Left ventricle myocardium inferior (tissue), 1 donor: ENCODE measurements at places on chromosomes 7 and 10. TPM values are rescaled to one million over a fixed set of nuclear protein-coding genes. Genes with fewer than 3 reads are reported as not detected.

DNA sequence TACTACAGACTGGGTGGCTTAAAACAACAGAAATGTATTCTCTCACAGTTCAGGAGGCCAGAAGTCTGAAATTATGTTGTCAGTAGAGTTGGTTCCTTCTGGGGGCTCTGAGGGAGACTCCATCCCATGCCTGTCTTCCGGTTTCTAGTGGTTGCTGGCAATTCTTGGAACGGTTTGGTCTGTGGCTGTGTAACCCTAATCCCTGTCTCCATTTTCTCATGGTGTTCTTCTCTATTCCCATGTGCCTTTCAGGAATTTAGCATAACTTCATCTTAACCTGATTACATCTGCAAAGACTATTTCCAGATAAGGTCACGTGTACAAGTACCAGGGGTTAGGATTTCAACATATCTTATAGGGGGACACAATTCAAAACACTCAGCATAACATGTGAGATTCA lies 73.2 kb downstream of the FAM241B start:
- no peak for DNase-seq

GRCh38 chr7:70033226-70033625 lies 435.0 kb downstream of the AUTS2 start:
- no peak for DNase-seq

Gene DENND11
- total RNA-seq = 8.5 TPM

- DNase-seq = no peak
Measured at GRCh38 chr7:7235347-7235746, 53.0 kb downstream of the C1GALT1 start.

Gene GBX1
- total RNA-seq = 1.9 TPM

Gene LEP
- 0.14 TPM for total RNA-seq

- DNase-seq = no peak
Measured at GRCh38 chr10:35327790-35328403, 8.4 kb upstream of the CCNY start.

Gene ZNF804B
- not detected for total RNA-seq

DNA sequence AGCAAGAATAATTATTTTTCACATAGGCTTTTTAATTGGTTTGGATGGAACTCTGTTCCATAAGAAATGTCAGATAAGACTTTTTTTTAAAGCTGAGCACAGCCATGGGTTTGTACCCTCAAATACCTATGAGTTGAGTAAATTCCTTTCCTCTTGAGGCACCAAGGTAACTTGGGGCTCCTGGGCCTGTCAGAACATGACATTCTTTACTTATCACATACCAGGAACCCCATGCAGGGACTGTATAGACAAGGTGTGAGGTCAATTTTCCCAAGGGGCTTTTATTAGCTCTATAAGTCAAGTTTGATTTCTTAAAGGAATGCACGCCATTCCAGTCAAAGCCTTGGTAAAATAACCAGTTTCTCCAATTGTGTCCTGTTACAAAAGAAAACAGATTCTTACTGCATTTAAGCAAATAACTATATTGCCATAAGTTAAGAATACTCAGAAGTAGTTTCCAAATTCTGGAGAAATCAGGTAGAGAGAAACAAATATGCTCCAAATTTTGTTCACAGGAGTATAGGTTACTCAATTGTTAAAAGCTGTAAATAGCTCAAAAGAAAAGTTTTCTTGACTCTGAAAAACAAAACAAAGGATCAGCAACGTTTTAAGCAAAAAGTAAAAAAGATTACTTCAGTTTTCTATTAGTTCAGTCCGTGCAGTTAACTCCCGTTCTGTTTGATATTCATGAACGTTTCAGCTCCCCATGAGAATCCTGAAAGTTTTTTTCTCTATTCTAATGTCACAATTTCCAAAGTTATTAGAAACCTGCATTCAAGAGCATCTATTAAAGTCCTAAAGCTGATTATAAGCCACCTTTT lies 167.5 kb upstream of the NAMPT start:
- no peak for DNase-seq

Gene AS3MT
- total RNA-seq = 17.2 TPM

Gene DOCK1
- total RNA-seq = 16.8 TPM

Gene SLC26A3
- 0.33 TPM for total RNA-seq

DNA sequence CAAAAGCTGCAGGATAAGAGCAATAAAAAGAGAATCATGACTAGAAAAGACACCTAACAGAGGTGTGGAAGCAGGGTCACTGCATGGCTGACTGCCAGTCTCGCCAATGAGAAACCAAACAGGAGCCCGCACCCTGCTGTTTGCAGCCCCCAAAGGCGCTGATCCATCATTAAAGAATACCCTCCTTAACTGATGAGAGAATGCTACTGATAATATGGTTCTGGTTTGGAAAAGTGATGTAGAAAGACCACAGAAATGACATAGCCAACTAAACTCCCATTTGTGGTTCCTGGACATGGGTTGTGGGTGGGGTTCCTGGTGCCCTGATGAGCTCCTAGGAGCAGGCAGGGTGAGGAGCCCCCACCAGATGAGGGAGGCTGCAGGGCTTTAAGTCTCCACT lies 207.4 kb downstream of the TNS3 start:
- DNase-seq = no peak

Gene SPRN
- not detected for total RNA-seq

DNA sequence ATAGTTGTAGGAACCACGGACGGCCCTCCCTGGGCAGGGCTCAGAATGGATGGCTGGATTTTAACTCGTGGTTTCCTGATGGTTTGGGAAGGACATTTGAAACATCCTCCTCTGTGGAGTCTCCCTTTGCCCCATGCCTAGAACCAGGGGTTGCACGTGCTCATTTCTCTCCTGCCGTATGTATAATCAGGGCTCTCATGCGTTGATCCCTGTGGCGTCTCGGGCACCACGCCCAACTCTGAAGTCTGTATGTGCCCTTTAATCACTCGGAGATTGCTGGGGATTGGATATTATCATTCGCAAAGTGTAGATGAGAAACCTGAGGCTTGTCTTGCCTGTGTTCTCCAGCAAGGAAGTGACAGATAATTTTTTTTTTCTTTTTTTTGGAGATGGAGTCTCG lies 257.1 kb downstream of the CAMK1D start:
- no peak for DNase-seq

DNA sequence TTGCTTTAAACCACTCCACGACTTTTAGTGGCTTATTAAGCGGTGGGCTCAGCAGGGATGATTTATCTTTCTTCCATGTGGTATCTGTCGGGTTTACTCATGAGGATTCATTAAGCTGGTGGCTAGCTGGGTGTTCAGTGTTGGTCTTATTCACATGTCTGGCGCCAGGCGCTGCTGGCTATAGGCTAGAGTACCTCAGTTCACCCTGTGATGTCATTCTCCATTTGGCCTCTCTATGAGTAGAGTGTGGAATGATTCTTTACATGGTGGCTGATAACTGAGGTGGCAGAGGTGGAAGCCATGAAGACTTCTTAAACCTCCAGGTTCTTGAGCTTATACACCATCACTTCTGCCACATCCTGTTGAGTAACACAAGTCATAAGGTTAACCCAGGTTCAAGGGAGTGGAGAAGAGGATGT lies 115.4 kb downstream of the MLLT10 start:
- DNase-seq = no peak

DNA sequence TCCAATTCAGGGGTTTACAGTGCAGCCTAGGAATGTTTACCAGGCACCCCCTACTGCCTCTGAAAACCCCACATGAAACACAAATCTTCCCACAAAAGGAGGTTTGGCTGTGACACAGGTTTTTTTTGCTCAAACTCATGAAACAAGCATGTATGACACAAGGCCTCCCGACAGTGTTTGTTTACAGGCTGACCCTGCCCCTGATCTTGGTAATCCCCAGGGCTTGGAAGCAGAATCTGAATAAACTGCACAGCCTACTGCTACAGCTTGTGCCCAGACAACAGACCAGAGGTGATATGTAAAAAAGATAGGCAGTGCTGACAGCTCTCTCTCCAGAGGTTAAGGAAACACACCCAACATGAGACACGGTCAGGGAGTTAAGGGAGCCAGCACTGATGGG lies 184.2 kb downstream of the KMT2E start:
- no peak for DNase-seq

Gene SLC12A9
- 10.9 TPM for total RNA-seq

DNA sequence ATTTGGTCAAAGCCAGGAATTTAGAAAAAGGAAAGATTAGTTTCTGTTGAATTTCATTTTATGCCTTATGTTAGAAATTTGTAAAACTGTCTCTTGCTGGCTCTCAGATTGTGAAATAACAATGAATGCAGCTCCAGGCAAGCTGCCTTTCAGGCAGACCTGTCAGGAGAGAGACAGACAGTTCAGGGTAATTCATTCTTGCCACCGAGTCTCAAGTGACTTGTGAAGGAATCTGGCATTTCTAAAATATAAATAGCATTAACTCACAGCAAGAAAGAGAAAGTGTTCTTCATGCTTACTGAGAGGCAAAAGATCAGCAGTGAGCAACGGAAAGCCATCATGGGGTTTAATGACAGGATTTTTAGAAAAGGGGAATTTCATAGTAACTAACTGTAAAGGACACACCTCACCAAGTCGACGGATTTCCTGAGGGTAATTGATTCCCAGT lies 442.3 kb upstream of the AKR1E2 start:
- no peak for DNase-seq

DNA sequence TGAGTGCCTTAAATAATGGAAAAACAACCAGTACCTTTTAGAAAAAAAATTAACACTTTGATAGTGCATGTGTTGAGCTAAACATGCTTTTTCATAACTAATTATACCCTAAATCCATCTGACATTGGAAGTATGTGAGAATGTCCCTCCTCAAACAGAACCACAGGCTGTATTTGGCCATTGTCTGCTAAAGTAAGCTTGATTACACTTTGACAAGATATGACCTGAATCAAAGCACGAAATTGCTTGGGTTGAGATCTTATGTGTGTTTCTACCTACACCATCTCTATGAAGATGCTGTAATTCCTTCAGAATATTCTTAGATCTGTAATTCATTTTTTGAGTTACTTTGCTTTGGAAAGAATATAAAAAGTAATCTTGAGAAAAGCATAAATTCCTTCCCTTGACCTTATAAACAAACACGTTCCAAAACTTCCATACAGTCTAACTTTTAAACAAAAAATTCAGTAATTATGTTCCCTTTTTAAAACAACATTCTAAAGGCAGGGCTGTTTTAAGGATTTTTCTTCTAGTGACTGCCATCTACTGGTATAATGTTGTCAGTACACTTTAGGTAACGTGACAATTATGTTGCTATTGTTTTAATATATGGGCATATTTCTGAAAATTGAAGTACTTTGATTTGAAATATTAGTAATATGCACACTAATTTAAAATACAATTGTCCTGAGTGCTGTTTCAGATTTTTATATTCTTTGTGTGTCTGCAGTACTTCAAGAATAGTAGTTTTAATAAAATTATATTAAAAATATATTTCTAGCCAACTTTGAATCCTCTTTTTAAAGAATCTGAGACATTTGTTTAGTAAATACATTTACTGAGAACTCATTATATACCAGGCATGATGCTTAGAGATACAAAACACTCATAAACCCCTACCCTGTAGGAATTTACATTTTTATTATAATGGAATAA lies 20.9 kb downstream of the CD36 start:
- no peak for DNase-seq

- no peak for DNase-seq
Measured at GRCh38 chr10:58727633-58728032, 215.0 kb downstream of the BICC1 start.

DNA sequence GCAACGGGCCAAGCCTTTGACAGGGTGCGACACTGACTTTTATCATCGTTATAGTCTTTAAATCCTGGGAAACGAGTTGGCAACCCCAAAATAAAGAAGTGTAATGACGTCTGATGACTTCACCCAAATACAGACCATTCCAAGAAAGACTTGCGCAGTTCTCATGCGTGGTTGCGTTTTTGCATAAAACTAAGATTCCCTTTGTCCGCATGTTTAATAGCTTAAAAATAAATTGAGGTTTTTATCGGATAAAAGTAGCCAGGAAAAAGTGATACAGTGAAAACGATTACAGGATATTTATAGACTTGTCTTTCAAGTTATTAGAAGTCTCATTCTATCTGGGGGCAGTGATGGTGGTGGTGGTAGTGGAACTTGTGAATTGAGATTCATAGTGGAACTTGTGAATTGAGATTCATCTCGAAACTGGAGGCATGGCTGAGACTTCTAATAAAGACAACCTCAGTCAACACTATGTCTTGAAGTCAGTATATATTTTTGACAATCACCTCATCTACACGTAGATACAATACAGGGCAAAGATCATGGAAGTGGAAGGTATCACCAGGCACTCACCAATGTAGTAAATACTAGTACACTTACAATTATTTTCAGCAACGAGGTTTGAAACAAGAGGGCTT lies 1.2 kb upstream of the NAMPT start:
- no peak for DNase-seq

- DNase-seq = no peak
Measured at GRCh38 chr7:21507627-21508343, 35.1 kb upstream of the DNAH11 start.

Gene MCM7
- total RNA-seq = 21.1 TPM

- no peak for DNase-seq
Measured at GRCh38 chr10:103295374-103296015, 18.6 kb downstream of the INA start.
